ENCODE measurements at places on chromosomes 3 and 15. TPM values are rescaled to one million over a fixed set of nuclear protein-coding genes. Genes with fewer than 3 reads are reported as not detected.
A peak's percentile ranks its signal among the peaks of the same experiment; 100 is the strongest.

DNA sequence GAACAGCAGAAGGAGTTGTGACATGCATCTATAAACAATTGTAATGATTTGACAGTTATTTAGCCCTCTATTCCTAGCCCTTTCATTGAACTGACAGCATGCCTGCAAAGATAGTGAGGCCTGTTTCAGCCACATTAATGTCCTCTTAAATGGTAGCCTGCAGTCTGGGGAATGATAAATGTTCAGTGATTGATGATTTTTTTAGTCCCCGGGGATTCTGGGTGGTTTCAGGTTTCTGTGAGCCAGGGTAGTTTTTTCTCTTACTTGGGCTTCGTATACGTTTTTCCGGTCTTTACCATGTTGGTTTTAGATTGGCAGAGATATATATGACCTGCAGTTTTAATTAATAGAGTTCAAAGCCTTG, 172.0 kb downstream of the TCF12 start:
- DNase-seq: no peak
- peaks cover 19% of the 10 kb centered on the region for H3K36me3 ChIP-seq
- peaks cover 13% of the 10 kb centered on the region for H3K4me1 ChIP-seq
- H3K27ac ChIP-seq: no peak overlapping the region

Gene LMLN
- 3.1 TPM for total RNA-seq

- no peaks in the 10 kb centered on the region for H3K36me3 ChIP-seq
- no peak overlapping the region for H3K27ac ChIP-seq
- H3K4me3 ChIP-seq: no peak overlapping the region
- H3K27me3 ChIP-seq: no peaks in the 10 kb centered on the region
- H3K4me1 ChIP-seq: no peaks in the 10 kb centered on the region
- DNase-seq: no peak
These were observed 57.3 kb downstream of the THRB start for GRCh38 chr3:24437326-24437725.

Gene SCN11A
- total RNA-seq: 0.05 TPM

- no peak overlapping the region for H3K27ac ChIP-seq
- H3K27me3 ChIP-seq: no peaks in the 10 kb centered on the region
- H3K4me3 ChIP-seq: no peak overlapping the region
- no peaks in the 10 kb centered on the region for H3K36me3 ChIP-seq
- no peak for DNase-seq
- no peaks in the 10 kb centered on the region for H3K4me1 ChIP-seq
These were observed 500.8 kb downstream of the CNTN4 start for GRCh38 chr3:2599471-2599870.

GRCh38 chr3:81444817-81445460, 316.5 kb downstream of the GBE1 start:
- no peak overlapping the region for H3K27ac ChIP-seq
- no peaks in the 10 kb centered on the region for H3K36me3 ChIP-seq
- H3K27me3 ChIP-seq: peaks cover 3% of the 10 kb centered on the region
- DNase-seq: no peak

DNA sequence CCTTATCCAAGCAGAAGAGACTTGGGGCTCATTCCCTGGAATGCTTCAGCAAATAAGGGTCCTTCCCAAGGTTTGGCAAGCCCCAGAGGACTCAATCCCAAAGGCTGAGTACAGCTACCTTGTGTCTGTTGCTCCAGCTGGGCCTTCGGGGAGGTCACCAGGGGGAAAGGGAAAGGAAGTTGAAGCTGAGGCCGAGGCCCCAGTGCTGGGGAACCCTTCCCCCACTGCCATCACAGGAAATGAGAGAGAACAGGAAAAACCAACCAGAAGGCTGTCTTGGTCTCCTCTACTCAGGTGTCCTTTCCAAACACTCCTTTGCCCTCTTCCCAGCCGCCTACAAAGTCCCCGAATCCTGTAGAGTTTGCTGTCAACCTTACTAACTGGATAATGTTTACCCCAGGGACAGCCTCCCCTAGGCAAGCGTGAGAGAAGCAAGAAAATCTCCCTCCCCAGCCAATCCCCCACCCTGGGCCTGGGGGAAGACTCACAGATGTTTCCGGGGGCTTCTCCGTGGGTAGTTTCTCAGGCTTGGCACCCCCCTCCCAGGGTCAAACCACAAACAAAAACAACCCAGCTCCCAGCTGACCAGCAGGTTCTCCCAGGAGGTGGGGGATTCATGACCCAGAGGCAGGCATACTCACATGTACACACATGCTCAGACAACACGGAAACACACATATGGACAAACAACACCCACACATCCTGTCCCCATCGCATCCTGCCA, 5.5 kb downstream of the CSRNP1 start:
- DNase-seq: peak; percentile 67
- H3K27ac ChIP-seq: peak overlapping the region; percentile 97

GRCh38 chr15:67382723-67383122, 128.1 kb downstream of the IQCH start:
- no peak overlapping the region for H3K27ac ChIP-seq
- H3K4me3 ChIP-seq: no peak overlapping the region
- peaks cover 17% of the 10 kb centered on the region for H3K27me3 ChIP-seq
- no peak for DNase-seq
- no peaks in the 10 kb centered on the region for H3K36me3 ChIP-seq

DNA sequence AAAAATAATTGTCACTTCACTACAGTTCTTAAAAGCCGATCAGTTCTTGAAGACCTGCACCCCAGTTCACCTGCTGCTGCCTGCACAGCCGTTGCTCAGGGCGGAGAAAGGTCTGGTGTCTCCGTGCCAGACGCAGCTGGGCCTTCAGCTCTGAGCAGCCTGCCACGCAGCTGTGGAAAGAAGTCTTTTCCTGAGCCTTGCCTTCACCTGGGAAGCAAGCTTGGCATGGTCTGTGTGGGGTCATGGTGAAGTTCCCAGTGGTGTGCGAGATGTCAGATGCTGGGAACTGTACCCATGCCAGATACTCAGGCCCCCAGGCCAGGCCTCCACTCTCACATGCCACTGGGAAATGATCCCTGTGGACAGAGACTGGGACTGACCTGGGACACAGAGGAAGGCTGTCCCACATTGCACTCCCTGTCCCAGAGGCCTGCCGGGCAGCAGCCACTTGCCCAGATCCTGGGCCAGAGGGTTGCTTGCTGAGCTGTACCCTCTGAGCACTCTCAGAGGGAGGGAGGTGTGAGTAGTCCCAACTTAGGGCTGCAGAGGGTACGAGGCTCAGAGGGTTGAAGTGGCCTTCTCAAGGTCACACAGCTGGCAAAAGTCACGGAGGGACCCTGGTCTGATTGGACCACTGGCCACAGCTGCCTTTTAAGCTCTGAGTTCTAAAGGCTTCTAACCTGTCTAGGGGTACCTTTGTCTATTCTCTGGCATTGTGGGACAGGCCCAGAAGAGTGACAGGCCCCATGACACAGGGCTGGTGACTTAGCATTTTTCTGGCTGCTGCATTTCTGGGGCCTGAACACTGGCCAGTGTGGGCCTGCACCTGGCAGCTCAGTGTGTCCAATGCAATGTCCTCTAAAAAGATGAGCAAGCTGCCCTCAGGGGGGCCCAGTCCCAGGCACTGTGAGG, 55.4 kb downstream of the KLF13 start:
- peaks cover 64% of the 10 kb centered on the region for H3K36me3 ChIP-seq
- H3K4me1 ChIP-seq: peaks cover 57% of the 10 kb centered on the region
- no peak for DNase-seq

Gene GLT8D1
- total RNA-seq: 43.0 TPM

Gene TPRG1
- 1.7 TPM for total RNA-seq

GRCh38 chr3:16179771-16180736, 5.6 kb downstream of the GALNT15 start:
- no peak overlapping the region for H3K4me3 ChIP-seq
- H3K27ac ChIP-seq: no peak overlapping the region
- no peak for DNase-seq
- H3K36me3 ChIP-seq: no peaks in the 10 kb centered on the region
- peaks cover 4% of the 10 kb centered on the region for H3K4me1 ChIP-seq
- peaks cover 11% of the 10 kb centered on the region for H3K27me3 ChIP-seq

DNA sequence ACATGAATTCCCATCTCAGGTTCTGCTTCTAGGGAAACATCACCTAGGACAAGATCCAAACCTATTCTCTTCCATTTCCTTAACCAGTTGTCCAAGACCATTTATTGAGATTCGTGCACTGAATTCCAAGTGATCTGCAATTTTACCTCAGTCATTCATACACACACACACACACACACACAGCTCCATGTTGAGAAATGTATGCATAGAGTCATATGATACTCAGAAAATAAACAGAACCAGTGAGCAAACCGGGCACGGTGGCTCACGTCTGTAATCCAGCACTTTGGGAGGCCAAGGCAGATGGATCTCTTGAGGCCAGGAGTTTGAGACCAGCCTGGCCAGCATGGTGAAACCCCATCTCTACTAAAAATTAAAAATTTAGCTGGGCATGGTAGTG, 6.1 kb upstream of the KPNA1 start:
- H3K4me3 ChIP-seq: no peak overlapping the region
- no peak overlapping the region for H3K27ac ChIP-seq
- peaks cover 5% of the 10 kb centered on the region for H3K27me3 ChIP-seq
- H3K36me3 ChIP-seq: peaks cover 12% of the 10 kb centered on the region
- H3K4me1 ChIP-seq: peaks cover 6% of the 10 kb centered on the region

Gene CFAP44
- 6.9 TPM for total RNA-seq

Gene ACOX2
- not detected for total RNA-seq

Gene ATXN7
- total RNA-seq: 70.0 TPM

Gene COL7A1
- total RNA-seq: 0.52 TPM

Gene ZBTB47
- 0.22 TPM for total RNA-seq

Gene C3orf20
- total RNA-seq: 0.10 TPM
